ENCODE measurements at places on chromosomes 3 and 15.

DNA sequence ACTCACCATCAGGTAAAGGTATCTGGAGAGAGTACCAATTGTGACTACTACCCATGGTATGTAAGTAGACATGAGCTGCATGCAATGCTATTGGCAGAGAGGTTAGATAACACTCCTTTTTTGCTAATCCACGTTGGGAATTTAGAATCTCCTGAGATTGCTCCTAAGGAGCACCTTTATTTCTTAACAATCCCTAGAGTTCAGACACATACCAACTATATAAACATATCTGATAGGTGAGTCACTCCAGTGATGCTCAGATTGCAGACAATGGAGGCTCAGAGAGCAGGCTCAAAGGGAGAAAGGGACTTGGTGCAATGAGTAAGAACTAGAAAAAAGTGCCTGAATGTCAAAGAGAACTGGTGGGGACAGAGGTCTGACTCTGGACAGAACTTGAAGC lies 47.0 kb upstream of the LRRFIP2 start:
- peak; percentile 85 for ATAC-seq

GRCh38 chr15:71093054-71094024 lies 21.9 kb upstream of the THSD4 start:
- peak; percentile 96 for ATAC-seq

GRCh38 chr3:155549087-155549486 lies 195.8 kb downstream of the PLCH1 start:
- ATAC-seq = no peak

DNA sequence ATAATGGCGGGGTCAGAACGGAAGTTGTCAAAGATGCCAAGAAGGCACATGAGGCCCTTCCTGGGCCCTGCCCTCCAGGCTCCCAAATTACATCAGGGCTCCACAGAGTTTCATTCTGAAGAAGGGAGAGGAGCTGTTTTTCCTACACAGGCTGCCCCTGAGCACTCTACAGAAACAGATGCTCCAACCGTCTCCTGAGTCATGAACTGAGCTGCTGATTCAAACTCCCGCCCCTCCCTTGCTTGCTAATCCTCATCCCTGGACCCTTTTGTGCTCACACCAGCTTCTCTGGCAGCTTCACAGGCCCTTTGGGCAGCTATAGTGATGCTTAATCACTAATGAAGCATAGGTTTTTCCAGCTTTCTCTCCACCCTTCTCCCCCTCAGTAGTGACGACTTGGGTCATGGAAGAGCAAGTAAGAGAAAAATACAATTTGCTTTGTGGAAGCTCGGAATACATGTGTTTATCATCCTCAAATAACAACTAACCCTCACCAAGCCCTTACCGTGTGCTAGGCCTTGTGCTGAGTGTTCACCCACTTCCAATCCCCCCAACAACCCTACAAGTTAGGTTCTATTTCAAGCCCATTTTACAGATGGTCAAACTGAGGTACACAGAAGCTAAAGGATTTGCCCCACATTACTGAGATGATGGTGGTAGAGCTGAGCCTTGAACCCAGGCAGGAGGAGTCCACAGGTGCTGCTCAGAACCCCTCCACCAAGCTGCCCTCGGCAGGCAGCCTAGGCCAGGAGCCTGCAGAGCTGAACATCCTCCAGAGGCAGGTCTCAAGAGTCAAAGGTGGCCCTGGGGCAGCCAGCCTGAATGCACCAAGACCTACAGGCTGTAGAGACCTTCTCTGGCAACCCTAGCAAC lies 21.9 kb downstream of the MEGF11 start:
- no peak for ATAC-seq

DNA sequence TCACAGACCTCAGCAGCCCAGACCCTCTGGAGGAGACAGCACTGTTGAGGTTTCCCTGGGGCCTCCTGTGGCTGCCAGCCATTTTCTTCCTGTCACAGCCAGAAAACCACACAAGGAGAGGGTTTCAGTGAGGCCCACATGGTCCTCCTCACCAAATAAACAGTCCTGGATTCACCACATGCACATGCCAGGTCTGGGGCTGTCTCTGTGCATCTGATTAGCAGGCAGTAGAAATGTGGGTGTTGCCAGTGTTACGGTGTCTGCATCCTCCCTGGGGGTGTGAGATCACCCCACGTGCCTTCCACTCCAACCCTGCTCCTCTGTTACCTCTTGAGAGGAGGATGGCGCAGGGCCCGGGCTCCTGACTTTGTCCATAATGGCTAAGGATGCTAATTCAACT lies 140.4 kb downstream of the CHDH start:
- ATAC-seq = no peak

DNA sequence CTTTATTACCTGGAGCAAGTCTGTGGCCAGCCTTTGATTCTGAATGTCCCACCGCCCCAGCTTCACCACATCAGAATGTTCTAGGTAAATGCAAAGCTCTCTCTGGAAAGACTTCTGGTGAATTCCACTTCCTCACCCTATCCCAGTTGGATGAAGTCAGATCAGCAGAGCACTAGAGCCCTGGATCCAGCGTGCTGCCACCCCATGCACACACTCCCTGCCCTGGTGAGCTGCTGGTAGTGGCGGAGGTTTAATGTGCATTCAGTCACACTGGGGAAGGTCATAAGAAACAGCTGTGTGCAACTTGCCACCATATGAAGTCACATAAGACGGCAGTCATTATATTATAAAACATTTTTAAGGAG lies 16.3 kb upstream of the SLC41A3 start:
- ATAC-seq = no peak

DNA sequence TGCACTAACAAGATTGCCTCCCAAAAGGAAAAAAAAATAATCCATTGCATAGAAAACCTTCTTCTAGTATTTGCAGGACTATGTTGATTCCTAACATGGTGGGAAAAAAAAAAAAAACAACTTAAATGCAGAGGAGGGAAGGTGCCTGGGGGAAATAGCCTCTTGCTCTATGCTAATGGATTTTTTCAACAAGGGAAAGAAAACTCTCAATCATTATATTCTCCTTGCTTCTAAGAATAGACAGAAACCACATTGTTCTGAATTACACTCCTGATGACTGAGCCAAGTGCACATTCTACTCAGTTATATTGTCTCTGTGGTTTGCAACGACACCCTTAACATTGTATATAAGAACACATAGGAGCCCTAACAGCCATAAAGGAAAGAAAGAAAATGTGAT lies 760.2 kb downstream of the NAALADL2 start:
- no peak for ATAC-seq

DNA sequence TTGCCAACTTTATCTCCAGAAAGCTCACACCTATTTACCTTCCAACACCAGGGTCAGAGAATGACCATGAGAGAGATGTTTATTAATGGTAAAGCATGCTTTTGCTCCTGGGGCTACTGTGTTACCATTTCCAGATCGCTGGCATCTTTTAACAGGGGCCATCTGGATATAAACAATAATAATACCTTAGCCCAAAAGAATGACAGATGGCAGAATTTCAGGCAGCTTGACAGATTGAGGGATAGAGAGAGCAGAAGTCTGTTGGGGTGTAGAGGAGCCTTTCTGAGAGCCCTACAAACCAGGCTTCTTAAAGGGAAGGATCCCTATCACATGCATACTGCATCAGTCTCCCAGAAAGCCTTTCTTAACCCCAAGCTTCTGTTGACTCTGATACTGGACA lies 17.7 kb downstream of the RBP1 start:
- ATAC-seq = no peak

DNA sequence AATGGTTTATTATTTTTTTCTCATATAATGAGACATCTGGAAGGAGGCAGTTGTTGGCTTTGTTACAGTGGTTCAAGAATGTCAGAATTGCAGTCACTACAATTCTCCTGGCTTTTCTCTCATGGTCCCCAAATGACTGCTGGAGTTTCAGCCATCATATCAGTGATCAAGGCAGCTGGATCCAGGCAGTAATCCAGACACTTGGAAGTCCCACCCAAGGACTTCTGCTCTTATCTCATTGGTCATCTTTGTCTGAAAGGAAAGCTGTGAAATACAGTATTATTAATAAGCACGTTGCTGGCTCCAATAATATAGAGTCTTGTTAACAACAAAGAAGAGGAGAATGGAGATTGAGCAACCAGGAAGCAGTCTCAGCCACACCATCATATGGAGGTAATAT lies 22.9 kb upstream of the MED12L start:
- ATAC-seq = no peak

GRCh38 chr3:33115024-33115768 lies 1.4 kb downstream of the CRTAP start:
- ATAC-seq = peak; percentile 87

GRCh38 chr3:37856381-37856780 lies 5.3 kb upstream of the CTDSPL start:
- ATAC-seq = no peak

DNA sequence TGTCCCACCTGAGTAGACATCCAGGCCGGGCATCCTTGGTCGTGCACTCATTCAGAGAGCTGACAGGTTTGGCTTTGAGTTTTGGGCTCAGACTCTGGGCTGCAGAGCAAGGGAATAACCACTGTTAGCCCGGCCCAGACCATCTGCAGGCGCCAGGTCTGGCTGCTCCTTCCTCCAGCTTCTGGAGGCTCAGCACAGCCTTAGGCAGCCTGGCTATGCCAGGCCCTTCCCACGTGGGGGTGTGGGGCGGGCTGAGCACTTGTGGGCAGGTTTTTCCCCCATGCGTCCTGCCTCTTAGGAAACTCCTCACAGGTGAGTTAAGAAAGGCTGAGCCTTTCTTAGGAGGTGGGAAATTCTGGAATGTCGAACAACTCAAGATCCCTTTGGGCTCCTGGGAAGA lies 11.2 kb downstream of the PLA2G4B start:
- ATAC-seq = peak; percentile 71

- ATAC-seq = no peak
Measured at GRCh38 chr3:164467007-164467406, 611.3 kb downstream of the SI start.

DNA sequence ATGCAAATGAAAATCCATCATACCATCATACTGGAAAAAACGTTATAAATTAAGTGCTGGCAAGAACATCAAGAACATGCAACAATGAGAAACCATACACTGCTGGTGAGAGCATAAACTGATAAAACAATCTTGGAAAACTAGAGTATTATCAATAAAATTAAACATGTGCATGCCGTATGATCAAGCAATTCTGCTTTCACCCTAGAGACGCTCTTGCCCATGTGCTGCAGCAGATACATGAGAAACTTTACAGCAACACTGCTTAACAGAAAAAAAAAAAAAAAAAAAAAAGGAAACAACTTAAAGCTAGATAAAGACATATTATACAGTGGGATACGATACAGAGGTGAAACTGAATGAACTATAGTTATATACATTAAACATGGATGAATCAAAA lies 21.8 kb downstream of the SPG11 start:
- ATAC-seq = no peak

DNA sequence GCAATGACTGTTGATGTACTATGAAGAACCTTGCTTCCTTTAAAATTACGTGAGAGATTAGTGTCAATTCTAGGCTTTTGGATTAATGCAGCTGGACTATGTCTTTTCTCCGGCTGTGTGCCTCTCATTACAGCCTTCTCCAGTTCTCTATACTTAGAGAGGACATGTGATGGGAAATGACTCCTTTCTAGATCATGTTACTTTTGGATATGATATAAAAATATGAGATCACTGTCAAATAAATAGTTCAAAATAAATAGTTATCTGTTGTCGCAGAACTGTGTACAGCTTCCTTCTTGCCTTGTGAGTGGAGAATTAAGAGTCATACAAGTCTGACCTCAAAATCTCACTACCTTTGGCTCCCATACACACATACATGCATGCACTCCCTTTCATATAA lies 592.4 kb downstream of the DIPK2A start:
- no peak for ATAC-seq
